HAP-1 (cell line): ENCODE measurements at places on chromosomes 11 and 22.

DNA sequence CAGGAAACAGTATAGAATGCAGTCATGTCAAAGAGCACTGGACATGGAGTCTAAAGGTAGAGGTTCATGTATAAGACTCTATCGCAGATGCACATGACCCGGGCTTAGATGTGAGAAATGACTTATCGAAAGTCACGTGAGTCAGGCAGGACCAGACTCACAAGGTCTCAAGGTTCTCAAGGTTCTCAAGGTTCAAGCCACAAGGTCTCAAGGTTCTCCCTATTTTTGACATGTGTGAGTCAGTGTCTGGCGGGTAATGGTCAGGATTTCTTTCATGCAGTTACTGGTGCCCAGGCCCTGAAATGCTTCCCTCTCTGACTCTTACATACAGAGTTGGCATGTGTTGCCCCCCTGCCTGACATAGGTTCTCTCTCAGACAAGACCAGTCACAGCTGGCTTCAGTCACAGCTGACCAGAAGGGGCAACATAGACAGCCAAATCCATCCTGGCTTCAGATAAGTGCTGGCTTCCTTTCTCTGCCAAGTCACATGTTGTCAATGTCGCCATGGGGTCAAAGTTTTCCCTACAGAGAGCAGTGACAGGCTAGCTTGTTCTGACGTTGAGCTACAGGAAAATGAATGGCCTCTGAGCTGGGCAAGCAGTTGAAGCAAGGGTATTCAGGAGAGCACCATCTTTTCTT is 10.1 kb downstream of the CSRP3 start:
- no peak for DNase-seq

GRCh38 chr22:37664249-37665101 is 6.0 kb downstream of the PDXP start:
- DNase-seq, result no peak

- DNase-seq, result no peak
Observed at GRCh38 chr11:45494738-45495137, 170.7 kb downstream of the CHST1 start.

GRCh38 chr22:17807578-17808410 is 33.5 kb upstream of the BID start:
- DNase-seq, result no peak

DNA sequence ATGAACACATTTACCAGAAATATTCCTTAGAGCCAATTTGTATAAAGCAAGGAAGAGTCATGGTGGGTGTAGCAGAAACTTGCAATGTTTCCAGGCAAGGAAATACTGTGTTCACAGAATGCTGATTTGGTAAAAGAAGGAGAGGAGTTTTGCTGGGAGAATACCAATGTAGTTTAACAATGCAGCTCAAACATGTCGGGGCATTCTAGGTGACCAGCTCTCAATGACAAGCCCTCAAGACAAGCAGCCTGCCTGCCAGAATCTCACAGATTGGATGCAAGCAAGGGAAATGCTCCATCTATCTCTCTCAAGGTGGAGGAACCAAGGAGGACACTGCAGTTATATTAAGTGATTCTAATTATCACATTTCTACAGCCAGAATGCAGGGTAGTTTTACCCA is 190.4 kb downstream of the MAML2 start:
- no peak for DNase-seq

DNA sequence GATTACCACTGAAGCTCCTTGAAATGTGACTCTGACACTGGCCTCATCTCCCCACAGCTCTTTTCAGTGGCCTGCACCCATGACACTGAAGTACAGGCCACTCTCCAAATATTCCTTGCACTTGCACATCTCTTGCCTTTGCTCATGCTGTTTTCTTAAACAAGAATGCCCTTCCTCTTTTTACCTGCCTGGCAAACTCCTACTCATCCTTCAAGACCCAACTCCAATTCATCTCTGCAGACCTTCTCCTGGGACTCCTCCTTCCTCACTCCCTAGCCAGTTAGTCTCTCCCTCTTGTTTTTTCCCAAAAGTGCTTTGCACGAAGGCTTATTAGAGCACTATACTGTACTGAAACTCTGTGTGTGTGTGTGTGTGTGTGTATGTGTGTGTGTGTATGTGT is 2.6 kb downstream of the KCNE3 start:
- no peak for DNase-seq

- peak; percentile 36 for DNase-seq
Observed at GRCh38 chr11:74418509-74418895, 20.3 kb upstream of the PGM2L1 start.

DNA sequence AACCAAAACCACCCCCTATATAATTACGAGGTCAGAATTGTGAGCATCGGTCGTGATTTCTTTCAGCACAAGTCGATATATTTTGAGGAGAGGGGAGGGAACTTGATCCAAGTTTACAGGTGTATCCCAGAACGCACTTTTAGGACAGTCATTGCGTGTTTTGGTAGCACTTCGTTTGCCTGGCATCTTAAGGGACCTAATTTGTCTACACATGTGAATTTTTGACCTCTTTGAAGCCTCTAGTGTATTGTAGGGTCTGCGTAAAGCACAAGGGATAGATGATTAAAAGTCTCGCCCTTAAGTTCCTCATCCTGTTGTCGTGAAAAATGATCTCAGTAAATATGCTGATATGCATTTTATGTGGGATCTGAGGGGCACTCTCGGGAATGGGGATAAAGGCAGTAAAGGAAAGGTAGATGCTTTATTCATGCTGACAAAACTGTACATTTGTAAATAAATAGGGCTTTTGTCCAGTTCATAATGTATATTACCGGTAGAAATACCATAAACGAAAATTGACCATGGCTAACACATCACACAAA is 632 bp upstream of the CCDC34 start:
- DNase-seq, result no peak

DNA sequence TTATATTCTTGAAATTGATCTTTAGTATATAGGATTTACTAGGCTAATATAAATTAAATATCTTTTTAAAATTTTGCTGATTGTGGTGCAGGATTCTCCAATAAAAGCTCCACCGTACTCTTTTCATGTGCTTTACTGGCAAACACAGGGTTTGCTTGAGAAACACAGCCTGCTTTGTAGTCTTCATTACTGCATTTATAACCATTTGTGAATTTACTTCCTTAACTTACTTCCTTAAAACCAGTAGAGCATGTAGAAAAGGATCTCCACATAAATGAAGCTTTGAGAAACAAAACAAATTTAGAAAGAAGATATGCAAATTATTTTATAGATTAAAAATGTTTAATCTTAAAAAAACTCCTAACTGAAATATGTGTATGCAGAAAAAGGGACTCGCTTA is 28.8 kb downstream of the SWAP70 start:
- DNase-seq, result no peak

DNA sequence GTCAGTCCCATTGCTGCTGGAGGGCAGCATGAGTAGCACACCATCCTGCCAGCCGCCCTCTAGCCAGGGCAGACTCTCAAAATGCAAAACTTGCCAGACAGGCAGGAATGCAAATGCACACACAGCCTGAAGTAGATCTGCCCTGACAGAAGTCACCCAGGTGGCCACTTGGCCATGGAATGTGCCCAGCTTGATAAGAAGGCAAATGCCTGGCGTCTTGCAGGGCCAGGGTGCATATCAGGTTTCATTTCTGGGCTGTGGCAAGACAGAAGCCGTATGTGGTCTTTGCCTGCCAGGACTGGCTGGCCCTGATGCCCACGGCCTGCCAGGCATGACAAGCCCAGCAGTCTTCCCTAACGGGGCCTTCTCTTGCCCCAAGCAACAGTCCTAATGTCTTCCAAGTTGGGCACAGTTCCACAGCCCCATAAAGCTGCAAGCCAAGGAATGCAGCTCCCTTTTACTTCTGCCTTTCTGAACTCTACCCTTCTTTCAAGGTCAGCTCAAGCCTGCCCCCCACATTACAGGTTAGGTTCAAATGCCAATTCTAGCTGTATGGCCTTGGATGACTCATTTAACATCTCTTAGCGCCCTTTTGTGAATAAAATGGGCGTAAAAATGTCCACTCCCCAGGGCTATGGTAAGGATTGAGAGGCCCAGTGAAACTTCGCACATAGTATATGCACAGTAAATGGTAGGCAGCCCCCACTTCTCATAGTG is 29.7 kb downstream of the POU2AF3 start:
- DNase-seq, result no peak

- no peak for DNase-seq
Observed at GRCh38 chr22:34761111-34761510, 304.8 kb upstream of the ISX start.

GRCh38 chr11:132056689-132057088 is 686.3 kb downstream of the NTM start:
- no peak for DNase-seq

- no peak for DNase-seq
Observed at GRCh38 chr11:8248786-8249185, 14.9 kb downstream of the LMO1 start.

DNA sequence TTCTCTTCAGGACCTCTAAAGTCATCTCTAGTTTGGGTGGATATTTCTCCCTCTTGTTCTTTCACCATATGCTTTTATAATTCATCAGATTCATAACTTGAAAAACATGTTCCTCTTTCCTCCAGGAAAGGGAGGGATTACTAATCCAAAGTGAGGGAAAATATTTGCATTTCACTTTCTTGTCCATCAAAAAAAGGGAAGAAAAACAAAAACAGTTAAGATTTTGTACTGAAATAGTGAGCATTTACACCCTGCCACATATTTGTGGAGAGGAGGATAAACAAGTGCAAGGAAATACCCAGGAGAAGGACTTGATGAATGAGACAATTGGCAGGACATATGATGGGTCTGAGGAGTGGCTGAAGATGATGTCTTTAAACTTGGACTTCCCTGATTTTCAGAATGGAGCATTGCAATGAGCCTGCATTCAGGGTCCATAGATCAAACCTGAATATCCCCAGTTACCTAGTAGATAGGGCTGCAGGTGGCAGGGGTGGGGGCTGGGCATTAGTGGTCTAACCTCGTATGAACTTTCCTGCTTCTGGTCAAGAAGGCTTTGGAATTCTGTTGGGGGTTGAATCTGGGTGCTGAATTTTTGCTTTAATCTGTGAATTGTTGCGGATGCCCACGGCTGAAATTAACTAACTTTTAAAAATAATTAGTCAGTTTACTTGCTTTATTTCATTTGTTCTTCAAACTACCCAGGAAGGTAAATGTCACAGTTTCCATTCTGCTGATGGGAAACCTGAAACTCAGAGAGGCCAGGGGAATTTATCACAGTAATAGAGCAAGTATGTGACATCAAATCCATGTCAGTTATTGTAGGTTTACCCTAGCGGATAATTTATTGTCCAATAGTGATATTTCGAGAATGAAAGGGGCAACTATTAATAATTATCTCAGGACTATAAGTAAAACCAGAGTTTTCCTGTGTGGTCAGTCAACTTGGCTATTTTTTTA is 36.9 kb upstream of the TMEM123 start:
- no peak for DNase-seq

DNA sequence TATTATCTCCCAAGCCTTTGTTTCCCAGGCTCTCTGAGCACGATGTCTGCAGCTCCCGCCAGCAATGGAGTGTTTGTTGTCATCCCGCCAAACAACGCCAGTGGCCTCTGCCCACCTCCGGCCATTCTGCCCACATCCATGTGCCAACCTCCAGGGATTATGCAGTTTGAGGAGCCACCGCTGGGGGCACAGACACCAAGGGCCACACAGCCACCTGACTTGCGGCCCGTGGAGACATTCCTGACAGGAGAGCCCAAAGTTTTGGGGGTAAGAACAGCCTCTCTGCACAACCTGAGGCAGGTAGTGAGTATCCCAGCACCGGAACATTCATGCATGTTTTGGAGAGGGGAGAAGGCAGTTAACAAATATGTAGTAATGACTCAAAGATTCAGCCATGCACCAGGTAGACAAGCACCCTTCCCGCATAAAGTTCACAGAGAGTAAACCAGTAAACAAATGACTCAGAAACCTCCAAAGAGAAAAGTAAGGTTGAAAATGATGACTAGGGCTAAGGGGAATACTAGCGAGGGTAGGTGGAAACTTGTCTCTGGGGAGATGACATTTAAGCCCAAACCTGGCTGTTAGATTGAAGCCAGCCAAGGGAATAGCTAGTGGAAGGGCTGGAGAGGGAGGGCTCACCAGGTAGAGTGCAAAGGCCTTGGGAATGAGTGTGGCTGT is 7.2 kb downstream of the MS4A15 start:
- no peak for DNase-seq

GRCh38 chr11:65132988-65133700 is 1.2 kb downstream of the SYVN1 start:
- DNase-seq, result peak; percentile 67

GRCh38 chr11:1779806-1780699 is 16.3 kb upstream of the CTSD start:
- no peak for DNase-seq

DNA sequence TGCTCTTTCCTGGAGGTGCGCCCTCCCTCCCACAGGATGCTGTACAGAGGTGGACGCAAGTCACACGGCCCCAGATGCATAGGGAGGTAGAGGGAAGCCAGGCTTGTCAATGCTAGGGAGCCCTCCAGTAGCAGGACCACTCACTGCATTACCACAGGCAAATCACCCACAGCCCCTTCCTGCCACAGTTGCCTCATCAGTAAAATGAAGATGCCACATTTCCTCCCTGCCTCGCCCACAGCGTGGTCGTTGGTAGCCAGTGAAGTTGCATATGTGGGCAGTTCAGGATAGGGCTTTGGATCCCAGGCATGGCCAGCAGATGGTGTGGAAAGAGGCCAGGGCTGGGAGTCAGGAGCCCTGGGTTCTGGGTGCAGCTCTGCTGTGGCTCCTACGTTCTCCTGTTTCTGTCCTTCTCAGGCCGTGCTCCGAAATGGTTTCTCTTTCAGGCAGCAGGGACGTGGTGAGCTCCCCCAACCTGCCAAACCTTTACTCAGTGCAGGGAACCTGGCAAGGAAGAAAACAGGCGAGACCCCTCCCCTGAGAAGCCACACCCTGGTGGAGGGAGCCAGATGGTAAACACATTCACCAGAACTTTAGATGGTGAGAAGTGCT is 22.6 kb downstream of the DAGLA start:
- DNase-seq, result no peak

DNA sequence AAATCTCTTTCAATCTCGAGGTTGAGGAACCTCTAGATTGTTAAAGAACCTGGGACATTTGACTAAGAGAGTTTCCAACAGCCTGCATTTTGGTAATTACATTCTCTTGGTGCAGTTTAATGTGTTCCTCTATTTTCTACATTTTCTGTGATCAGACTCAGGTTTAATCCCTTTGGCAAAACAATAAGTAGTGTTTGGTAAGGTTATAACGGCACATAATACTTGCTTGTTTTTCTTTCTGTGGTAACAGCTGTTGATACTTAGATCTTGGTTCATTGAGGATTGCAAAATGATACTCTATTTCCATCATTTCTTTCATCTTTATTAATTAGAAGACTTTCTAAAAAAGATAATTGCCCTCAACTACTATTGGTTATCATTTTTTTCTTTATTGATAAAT is 271.3 kb downstream of the SBF2 start:
- no peak for DNase-seq

- no peak for DNase-seq
Observed at GRCh38 chr22:28129319-28129962, 210.4 kb upstream of the PITPNB start.

DNA sequence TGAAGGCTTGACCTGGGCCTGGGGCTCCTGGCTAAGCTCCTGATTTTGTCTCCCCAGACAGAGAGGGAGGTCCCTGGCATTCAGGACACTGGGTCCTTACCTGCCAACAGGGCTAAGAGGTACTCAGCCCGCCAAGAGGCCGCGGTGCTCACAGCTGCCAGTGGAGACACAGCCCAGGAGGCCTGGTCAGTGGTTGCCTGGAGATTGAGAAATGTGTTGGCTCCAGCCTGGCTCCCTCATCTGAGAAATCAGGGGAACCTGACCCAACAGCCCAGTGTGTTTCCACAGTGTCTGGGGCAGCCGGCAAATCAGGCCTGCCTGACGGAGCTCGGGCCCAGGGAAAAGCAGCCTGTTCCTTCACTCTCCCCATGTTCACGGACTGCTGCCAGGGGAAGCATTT is 79.4 kb upstream of the NAV2 start:
- DNase-seq, result no peak

GRCh38 chr11:44453871-44454270 is 111.6 kb upstream of the CD82 start:
- no peak for DNase-seq
